ENCODE measurements at places on chromosomes 6 and 20. TPM values are rescaled to one million over a fixed set of nuclear protein-coding genes. Genes with fewer than 3 reads are reported as not detected.

GRCh38 chr20:11581271-11581670, 336.4 kb upstream of the BTBD3 start:
- DNase-seq: no peak
- no peaks in the 10 kb centered on the region for H3K4me1 ChIP-seq
- H3K27ac ChIP-seq: no peak overlapping the region
- no peaks in the 10 kb centered on the region for H3K27me3 ChIP-seq
- H3K4me3 ChIP-seq: no peak overlapping the region

DNA sequence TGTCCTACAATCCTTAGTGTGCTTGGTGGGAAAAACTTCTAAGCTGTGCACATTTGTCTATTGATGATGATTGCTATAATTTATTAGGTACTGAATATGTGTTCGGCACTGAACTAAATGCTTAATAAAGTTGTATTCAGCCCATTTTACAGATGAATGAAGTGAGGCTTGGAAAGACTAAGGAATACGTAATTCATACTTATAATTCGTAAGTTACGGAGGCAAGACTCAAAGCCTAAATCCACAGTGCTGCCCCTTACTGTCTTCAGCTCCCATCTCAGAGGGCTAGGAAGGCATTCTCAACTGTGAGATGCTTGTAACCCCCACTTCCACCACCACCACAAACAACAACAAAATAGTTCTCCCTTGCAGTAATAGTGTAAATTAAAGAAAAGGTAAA, 171.3 kb downstream of the HS3ST5 start:
- no peak for DNase-seq
- H3K4me1 ChIP-seq: no peaks in the 10 kb centered on the region
- no peak overlapping the region for H3K27ac ChIP-seq
- H3K4me3 ChIP-seq: no peak overlapping the region
- H3K36me3 ChIP-seq: no peaks in the 10 kb centered on the region

GRCh38 chr20:8020314-8021079, 936 bp upstream of the TMX4 start:
- H3K36me3 ChIP-seq: no peaks in the 10 kb centered on the region
- no peaks in the 10 kb centered on the region for H3K27me3 ChIP-seq
- H3K27ac ChIP-seq: no peak overlapping the region
- no peak for DNase-seq
- H3K4me3 ChIP-seq: no peak overlapping the region

GRCh38 chr6:51949526-51949925, 137.9 kb downstream of the PKHD1 start:
- no peak overlapping the region for H3K4me3 ChIP-seq
- H3K27me3 ChIP-seq: no peaks in the 10 kb centered on the region
- H3K27ac ChIP-seq: no peak overlapping the region

- no peaks in the 10 kb centered on the region for H3K27me3 ChIP-seq
- peaks cover 7% of the 10 kb centered on the region for H3K36me3 ChIP-seq
- H3K27ac ChIP-seq: no peak overlapping the region
Observed at GRCh38 chr6:5191222-5191621, 69.5 kb downstream of the LYRM4 start.

DNA sequence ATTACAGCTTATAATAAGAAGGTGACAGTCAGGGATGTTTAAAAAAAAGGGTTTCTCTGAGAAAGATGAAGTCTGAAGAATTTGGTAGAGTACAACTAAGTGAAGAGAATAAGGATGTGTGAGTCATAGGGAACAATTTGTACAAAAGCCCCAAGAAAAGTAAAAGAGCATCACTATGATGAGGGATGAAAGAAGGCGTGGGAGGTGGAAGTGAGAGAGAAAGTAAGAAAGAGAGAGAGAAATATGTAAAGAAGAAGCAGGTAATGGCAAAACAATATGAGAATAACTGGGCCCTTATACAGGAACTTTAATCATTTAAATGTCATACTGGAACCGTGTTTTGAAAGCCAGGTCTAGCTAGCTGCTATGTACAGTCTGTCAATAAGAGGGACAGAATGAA, 179.4 kb downstream of the ASCC3 start:
- H3K4me3 ChIP-seq: no peak overlapping the region
- H3K4me1 ChIP-seq: no peaks in the 10 kb centered on the region
- H3K27ac ChIP-seq: no peak overlapping the region
- peaks cover 24% of the 10 kb centered on the region for H3K36me3 ChIP-seq
- H3K27me3 ChIP-seq: no peaks in the 10 kb centered on the region
- no peak for DNase-seq

GRCh38 chr6:75206576-75207342, 906 bp upstream of the COL12A1 start:
- DNase-seq: no peak
- no peak overlapping the region for H3K27ac ChIP-seq
- H3K4me3 ChIP-seq: peak overlapping the region; percentile 91
- H3K4me1 ChIP-seq: peaks cover 69% of the 10 kb centered on the region

- H3K36me3 ChIP-seq: no peaks in the 10 kb centered on the region
- peak; percentile 86 for DNase-seq
- H3K4me3 ChIP-seq: peak within 1 kb of the TSS; percentile 93
Observed at GRCh38 chr6:62285612-62286469, at the start of gene KHDRBS2. Gene KHDRBS2, minus strand, starts transcription at chr6:62286225.

- H3K4me3 ChIP-seq: no peak overlapping the region
- no peaks in the 10 kb centered on the region for H3K36me3 ChIP-seq
- no peak for DNase-seq
Observed at GRCh38 chr20:9949563-9949962, 85.2 kb upstream of the ANKEF1 start.

GRCh38 chr6:135008072-135008940, 46.3 kb downstream of the HBS1L start:
- H3K27ac ChIP-seq: no peak overlapping the region
- peaks cover 2% of the 10 kb centered on the region for H3K36me3 ChIP-seq
- no peak for DNase-seq
- no peaks in the 10 kb centered on the region for H3K27me3 ChIP-seq

DNA sequence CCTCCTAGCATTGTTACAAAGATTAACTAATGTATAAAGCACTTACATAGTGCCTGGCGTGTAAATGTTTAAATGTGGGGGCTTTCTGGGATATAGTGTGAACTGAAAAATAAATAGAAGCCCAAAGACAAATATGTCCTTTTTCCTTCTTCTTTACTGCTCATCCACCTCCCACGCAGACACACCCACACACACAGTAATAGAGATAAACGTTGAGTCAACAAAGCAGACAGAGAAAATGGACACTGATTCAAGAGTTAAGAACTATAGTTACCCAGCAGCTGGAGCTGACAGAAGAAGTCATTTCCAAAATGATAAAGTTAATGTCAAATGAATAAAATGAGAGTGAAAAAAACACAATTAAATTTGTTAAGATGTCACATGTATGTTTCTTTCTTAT, 68.3 kb downstream of the FHL5 start:
- H3K4me1 ChIP-seq: no peaks in the 10 kb centered on the region
- DNase-seq: no peak
- H3K27me3 ChIP-seq: no peaks in the 10 kb centered on the region
- H3K27ac ChIP-seq: no peak overlapping the region
- no peak overlapping the region for H3K4me3 ChIP-seq
- no peaks in the 10 kb centered on the region for H3K36me3 ChIP-seq

- no peaks in the 10 kb centered on the region for H3K27me3 ChIP-seq
- no peak for DNase-seq
- no peaks in the 10 kb centered on the region for H3K36me3 ChIP-seq
- peaks cover 19% of the 10 kb centered on the region for H3K4me1 ChIP-seq
- no peak overlapping the region for H3K4me3 ChIP-seq
- H3K27ac ChIP-seq: no peak overlapping the region
Observed at GRCh38 chr6:150256618-150257272, 112.1 kb upstream of the IYD start.

- H3K27me3 ChIP-seq: no peaks in the 10 kb centered on the region
- no peak overlapping the region for H3K4me3 ChIP-seq
- no peak for DNase-seq
- no peak overlapping the region for H3K27ac ChIP-seq
- H3K36me3 ChIP-seq: peaks cover 21% of the 10 kb centered on the region
- H3K4me1 ChIP-seq: peaks cover 13% of the 10 kb centered on the region
Observed at GRCh38 chr20:32165836-32166545, 41.6 kb downstream of the PLAGL2 start.

DNA sequence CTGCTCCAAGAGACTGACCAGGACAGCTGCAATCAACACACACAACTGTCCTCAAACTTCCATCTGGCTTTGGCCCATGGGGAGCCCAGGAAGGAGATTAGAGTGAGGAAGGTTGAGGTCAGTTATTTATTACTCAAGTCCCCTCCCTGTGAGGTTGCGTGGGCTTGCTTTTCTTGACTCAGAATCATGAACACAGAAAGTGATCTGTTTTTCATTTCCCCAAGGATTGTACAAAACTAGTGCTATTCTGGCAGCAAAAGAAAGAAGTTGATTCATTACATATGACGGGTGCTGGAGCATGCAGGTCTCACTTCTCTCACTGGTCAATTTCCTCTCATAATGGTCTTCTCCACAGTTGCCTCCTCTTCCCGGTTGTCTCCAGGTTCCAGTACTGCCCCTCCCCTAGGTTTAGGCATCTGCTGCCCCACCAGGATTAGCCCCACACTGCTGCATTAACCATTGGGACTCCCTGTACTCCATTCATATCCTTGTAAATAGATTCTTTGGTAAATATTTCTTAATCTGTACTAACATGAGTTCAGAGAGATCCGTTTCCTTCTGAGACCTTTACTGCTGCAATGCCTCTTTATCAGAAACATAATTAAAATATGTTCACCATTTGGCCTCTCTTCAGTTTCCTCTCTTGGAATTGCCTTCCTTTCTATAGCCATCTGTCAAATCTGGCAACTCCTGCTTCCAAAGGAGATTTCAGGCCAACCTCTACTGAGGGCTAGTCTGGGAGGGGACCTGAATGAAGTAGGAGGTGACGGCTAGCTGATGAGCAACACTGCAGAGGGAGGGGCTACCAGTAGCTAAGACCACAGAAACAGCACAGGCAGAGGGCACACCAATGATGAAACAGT, 888.8 kb downstream of the QKI start:
- H3K27me3 ChIP-seq: no peaks in the 10 kb centered on the region
- DNase-seq: no peak
- peak overlapping the region; percentile 79 for H3K27ac ChIP-seq
- peaks cover 3% of the 10 kb centered on the region for H3K36me3 ChIP-seq
- peaks cover 13% of the 10 kb centered on the region for H3K4me1 ChIP-seq

DNA sequence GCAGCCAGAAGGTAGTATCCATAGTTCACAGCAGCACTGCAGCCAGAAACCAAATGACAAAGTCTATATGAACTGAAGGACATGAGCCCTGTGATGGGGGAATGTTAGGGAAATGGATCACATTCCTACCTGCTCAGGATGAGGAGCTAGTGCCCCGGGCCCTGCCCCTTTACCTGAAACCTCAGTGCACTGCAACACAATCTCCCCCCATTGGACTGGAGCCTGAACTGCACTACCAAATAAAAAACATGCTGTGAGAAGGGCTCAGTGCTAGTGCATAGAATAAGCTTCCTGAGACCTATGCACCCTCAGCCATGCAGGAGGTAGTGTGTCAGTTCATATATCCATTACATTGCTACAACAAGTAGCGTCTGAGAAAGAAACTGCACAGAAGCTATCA, 477.8 kb downstream of the HACE1 start:
- no peaks in the 10 kb centered on the region for H3K27me3 ChIP-seq
- H3K4me3 ChIP-seq: no peak overlapping the region
- H3K27ac ChIP-seq: no peak overlapping the region

DNA sequence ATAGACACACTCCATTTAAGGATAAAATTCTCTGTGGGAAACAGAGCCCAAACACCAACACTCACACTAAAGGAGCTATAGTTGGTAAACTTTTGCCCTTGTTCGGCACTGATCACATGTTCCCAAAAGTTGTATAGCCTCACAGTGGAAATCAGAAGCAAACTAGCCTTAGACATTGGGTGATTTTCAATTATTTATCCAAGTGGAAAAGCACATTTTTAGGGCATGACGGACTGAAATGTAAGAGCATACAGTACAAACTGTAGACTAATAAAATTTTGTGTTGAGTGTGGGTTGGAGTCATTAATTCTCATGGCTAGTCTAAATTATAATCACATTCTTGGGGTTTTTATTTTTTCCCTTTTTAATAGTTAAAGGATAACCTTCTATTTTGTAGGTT, 202.4 kb downstream of the MOXD1 start:
- H3K4me3 ChIP-seq: no peak overlapping the region
- H3K27ac ChIP-seq: no peak overlapping the region
- H3K36me3 ChIP-seq: peaks cover 6% of the 10 kb centered on the region
- no peaks in the 10 kb centered on the region for H3K27me3 ChIP-seq
- peaks cover 7% of the 10 kb centered on the region for H3K4me1 ChIP-seq

DNA sequence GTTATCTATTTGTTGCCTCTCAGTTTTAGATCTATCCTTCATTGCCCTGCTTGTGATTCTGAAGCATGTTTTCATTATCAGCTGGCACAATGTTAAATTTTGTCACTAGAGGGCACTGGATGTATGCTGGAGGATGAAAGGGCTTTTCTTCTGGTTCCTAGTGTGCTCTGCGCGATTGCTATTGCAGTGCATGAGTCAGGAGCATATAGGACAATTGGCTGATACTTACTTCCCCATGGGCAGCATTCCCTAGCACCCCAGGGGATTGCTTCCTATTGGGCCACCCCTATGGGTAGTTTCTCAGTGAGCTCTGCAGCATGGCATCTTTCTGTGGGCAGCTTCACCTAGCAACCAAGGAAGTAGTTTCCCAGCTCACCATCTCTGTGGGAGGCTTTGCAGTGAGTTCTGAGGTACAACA, 280.3 kb upstream of the SYNCRIP start:
- no peaks in the 10 kb centered on the region for H3K27me3 ChIP-seq
- no peaks in the 10 kb centered on the region for H3K4me1 ChIP-seq
- H3K36me3 ChIP-seq: no peaks in the 10 kb centered on the region
- H3K4me3 ChIP-seq: no peak overlapping the region
- peak; percentile 31 for DNase-seq
- H3K27ac ChIP-seq: no peak overlapping the region

DNA sequence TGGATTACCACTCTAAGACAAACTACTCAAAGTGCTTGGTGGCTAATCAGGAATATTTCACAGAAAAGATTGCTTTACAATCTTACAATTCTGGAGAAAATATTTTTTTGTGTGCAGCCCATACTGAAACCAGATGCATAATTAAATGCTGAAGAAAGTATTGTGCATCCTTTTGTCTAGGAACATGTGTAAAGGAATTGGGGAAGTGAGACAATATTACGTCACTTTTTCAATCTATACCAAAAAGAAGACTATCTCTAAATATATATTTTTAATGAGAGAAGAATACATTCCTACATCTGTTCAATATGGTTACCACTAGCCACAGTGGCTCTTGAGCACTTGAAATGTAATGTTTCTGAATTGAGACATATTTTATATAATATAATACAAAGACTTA, 992.5 kb upstream of the ADGRB3 start:
- H3K4me1 ChIP-seq: no peaks in the 10 kb centered on the region
- H3K36me3 ChIP-seq: no peaks in the 10 kb centered on the region
- H3K27ac ChIP-seq: no peak overlapping the region
- H3K4me3 ChIP-seq: no peak overlapping the region

The HINT3 gene
- total RNA-seq: 17.4 TPM

The SDC4 gene
- 11.5 TPM for total RNA-seq

The C6orf15 gene
- total RNA-seq: not detected

The TCP11 gene
- total RNA-seq: not detected

The ROS1 gene
- not detected for total RNA-seq

The SLC24A3 gene
- 0.51 TPM for total RNA-seq

The PI3 gene
- not detected for total RNA-seq

Data from neural crest cell (in vitro differentiated cells).